ENCODE measurements at places on chromosomes 5 and 9.

DNA sequence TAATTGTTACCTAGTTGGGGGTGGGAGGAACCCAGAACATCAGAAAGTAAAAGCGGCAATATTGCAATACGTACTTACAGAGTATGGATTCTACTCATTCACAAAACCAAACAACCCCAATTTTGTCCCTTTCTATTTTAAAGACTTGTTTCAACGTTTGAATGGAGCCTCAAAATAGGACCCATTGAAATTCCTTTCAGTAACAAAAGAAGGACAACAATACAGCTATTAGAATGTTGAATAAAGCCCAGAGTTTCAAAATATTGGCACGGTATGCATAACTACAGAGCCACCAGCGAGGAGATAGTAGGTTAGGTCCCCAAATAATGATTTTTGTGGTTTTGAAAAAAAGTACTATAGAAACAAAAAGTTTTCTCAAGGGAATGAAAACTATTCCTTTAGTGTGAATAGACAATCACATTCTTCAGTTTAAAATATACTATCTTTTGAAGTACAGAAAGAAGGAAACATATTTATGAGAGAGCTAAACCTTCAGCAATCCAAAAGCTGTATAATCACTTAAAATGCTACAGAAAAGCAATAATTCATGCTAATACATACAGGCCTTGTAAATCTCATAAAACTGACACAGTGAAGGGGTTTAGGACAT, 235.5 kb downstream of the RFX3 start:
- no peak for DNase-seq

GRCh38 chr5:142701673-142702311, 15.9 kb upstream of the FGF1 start:
- DNase-seq, result no peak

GRCh38 chr9:16221822-16222547, 648.5 kb downstream of the BNC2 start:
- no peak for DNase-seq

DNA sequence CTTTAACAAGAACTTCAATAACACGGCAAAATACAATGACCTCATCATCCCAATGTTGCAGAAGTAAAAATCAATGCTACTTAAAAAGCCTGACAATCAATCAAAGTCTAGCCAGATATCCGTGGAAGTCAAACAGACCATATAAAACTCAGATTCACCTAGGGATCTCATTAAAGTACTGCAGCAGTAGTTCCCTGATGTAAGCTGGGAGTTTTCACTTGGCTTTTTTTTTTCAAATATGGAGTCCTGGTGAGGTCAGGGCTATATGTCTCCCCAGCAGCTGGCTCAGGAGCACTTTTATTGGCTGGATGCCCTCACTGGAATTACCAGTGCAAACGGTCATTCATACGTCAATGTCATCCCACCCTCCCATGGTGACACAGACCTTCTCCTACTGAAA, 220.6 kb upstream of the SLC30A5 start:
- no peak for DNase-seq

- no peak for DNase-seq
These were observed 133.1 kb downstream of the ADAMTS12 start for GRCh38 chr5:33758737-33759136.
